Left hindlimb (tissue), 1 donor: ENCODE measurements at places on chromosomes 7 and 10.
A peak's percentile ranks its signal among the peaks of the same experiment; 100 is the strongest.

- no peak for DNase-seq
Observed at GRCh38 chr10:117246997-117247671, 6.2 kb downstream of the SLC18A2 start.

GRCh38 chr7:105791926-105792325 is 84.5 kb downstream of the ATXN7L1 start:
- no peak for DNase-seq

GRCh38 chr7:114789161-114789560 is 132.7 kb upstream of the MDFIC start:
- no peak for DNase-seq

- no peak for DNase-seq
Observed at GRCh38 chr7:113548137-113548536, 370.7 kb downstream of the PPP1R3A start.

- DNase-seq, result peak; percentile 36
Observed at GRCh38 chr7:67788669-67789068, 792.0 kb downstream of the TYW1 start.

DNA sequence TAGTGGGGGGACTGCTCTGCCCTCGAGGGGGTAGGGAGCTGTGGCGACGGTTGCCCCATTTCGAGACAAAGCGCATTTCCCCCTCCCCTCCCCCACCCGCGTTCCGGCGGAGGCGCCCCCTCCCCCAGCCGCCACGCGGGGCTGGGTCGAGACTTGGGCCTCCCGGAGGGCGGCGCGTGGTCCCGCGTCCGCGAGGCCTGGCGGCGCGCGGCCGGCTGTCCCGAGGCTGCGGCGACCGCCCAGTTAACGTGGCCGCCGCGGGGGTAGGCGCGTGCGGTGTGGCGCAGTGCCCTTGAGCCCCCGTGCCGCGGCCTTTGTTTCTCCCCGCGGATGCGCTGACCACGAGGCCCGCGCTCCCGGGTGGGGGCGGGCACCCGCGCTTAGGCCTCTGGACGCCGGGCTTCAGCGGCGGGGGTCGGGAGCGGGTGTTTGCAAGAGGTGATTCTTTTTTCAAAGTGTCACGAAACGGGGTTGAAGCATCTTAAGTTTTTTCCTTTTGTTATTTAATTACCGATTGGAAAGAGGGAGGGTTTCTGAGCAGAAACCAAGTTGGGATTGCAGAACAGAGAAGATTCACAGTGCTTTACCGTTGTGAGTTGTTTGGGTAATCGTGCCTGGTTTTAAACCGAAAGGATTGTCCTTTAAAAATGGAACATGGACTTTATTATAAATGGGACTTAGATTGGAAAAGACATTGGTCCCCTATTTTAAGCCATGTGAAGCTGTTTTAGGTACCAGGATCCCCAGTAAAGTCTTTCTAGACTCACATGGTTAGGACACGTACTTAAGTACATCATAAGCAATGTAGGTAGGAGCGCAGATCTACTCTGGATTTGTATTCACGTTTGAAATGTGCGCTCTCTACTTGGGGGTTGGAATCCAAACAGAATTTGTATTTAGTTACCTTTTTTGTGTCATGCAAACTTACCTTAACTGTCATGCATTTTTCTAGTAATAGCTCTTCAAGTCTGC is 760 bp downstream of the CBX3 start:
- no peak for DNase-seq

- DNase-seq, result no peak
Observed at GRCh38 chr10:74708246-74708645, 118.2 kb upstream of the KAT6B start.

DNA sequence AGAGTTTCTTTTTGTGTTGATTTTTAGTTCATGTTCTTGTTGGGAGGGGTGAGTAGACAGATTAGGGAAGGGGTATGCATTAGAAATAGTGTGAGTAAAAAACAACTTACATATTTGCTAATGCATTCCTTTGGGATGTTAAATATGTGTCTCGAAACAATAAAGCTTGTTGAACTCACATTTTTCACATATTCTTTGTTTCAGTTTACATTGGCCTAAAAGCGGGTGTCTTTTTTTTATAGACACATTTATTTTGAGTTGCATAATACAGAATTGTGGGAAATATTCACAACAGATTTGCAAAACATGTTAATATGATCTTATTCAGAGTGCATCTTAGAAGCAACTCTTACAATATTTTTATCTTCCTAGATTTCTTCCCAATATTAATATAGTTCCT is 337.5 kb upstream of the CNTNAP2 start:
- DNase-seq, result no peak

GRCh38 chr7:1078985-1079384 is 8.9 kb upstream of the GPER1 start:
- DNase-seq, result no peak

DNA sequence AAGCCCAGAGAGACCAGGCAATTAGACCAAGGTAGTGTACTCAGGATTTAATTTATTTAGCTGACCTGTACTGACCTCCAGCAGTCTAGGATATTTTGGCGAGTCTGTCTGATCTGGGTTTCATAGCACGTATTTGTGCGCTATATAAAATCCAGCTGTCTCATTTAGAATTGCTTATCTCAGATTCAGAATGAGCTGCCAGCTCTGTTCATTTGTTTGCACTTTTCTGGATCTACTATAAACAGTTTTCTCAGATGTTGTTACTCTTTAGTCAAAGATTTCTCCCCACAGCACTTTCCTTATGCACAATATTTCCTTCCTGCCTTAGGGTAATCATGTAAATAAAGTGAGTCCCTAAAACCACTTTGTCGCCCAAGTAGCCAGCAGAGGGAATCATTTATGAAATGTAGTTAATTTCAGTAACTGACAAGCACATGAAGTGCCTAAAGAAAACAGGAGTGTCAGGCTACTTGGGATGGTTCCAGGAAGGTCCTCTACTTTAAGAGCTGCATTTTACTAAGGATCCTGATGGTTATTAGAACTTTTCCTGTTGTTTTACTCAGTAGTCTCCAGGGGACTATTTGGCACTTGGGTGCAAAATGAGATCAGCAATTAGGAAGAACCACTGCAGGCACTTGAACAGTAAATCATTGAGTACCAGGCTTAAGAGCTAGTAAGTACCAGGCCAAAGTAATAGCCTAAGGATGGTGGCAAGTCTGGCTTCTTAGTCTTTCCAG is 226.4 kb downstream of the TWIST1 start:
- no peak for DNase-seq

- no peak for DNase-seq
Observed at GRCh38 chr7:24652251-24652939, 79.1 kb downstream of the PALS2 start.

- DNase-seq, result no peak
Observed at GRCh38 chr10:30189238-30189580, 129.8 kb upstream of the JCAD start.

DNA sequence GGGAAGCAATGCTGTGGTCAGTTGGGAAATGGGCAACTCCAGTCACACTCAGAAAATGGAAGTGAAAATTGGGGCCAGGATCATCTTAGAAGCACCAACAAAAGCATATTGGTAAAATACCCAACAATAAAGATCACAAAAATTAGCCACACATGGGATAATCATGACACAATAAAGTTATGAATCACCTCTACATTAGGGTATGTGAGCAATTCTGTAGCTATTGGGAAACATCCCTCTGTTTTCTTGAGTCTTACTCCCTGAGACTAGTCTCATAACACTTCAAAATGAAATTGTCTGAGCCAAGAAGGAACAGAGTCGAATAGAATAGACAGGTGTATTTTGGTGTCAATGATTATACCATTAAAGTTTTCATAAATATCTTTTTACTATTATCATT is 178.3 kb downstream of the DYNC1I1 start:
- DNase-seq, result no peak

DNA sequence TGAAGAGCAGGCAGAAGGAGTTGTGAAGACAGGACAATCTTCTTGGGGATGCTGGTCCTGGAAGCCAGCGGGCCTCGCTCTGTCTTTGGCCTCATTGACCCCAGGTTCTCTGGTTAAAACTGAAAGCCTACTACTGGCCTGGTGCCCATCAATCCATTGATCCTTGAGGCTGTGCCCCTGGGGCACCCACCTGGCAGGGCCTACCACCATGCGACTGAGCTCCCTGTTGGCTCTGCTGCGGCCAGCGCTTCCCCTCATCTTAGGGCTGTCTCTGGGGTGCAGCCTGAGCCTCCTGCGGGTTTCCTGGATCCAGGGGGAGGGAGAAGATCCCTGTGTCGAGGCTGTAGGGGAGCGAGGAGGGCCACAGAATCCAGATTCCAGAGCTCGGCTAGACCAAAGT is 1.5 kb downstream of the CHPF2 start:
- DNase-seq, result no peak

DNA sequence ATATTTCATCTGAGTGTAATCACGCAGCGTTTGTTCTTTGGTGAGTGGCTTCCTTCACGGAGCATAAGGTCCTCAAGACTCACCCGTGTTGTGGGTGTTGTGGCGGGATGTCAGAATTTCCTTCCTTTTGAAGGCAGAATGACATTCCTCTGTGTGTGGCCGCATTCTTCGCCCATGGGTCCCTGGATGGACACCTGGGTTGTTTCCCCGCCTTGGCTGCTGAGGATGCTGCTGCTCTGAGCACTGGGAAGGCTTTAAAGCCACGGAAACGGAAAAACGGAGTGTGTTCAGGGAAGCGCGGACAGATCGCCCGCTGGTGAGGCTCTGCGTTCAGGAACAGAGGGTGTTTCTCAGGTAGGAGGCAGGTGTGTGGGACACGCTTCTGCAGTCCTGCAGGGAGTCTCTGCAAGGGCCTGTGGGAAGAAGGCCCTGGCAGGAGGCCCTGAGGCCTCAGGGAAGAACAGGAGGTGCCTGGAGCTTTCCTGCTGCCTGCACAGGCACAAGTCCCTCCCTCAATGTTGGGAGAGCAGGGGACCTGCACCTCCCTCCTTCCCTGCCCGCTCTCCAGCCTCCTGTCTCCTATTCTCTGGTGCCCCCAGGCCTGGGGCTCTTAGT is 35.7 kb upstream of the SHH start:
- DNase-seq, result no peak

DNA sequence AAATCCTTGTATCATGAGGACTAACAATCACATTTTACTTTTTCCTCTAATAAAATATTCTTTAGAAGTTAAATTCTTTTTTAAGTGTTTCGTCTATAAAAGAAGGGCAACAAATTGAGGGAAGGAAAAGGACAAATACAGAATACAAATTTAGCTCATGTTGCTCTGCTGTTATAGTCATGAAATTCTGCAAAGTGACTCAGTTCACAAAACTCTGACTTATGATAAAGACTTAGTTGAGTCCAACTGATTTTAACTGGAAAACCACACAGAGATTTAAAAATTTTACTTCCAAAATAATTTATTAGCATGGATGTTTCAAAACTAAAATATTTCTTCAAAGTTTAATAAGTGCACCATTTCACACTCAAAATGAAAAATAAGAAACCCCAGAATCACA is 75.0 kb upstream of the GPR22 start:
- no peak for DNase-seq

DNA sequence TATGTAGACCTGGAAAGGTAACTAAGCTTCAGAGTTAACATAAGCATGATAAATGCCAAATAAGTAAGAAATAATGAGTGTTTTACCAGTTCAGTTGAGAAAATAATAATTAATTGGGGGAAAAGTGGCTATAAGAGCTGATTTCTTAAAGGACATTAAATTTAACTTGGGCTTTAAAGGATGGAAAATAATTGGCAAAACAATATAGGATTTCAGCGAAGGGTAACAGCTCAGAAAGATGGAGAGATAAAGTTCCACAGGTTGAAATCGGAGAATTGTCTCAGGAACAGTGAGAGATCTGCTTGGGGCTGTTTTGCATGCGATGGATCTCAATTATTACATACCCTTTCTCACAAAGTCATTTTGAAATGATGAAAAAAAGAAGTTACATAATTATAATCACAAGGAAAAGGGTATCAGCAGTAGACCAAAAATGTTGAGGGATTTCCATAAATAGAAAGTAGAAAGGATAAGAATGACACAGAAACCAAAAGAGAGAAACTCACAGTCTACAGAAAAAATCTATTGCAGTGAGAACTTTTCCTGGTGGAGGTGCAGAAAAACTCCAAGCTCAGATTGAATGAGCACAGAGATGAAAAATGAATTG is 40.1 kb upstream of the ITGB8 start:
- DNase-seq, result no peak

DNA sequence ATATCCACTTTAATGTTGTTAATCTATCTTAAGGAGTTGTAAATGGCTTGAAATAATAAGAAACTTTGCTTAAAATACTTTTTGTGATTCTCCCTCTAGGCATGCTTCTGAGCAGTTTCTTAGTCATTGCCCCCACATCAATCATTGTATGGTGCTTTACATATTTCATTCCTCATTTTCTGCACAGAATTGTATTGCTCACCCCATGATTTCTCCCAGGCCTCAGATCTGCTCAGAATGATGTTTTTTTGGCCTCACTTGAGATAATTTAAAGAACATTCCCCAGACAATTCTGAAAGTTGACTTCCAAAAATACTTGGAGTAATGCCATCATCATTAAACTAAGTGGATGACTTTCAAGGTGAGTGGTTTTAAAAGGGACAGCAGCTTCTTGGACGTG is 82.1 kb upstream of the PRPS1L1 start:
- no peak for DNase-seq

GRCh38 chr10:119602241-119603095 is 5.7 kb upstream of the TIAL1 start:
- DNase-seq, result no peak

- DNase-seq, result no peak
Observed at GRCh38 chr7:80273327-80273726, 138.7 kb downstream of the GNAI1 start.

DNA sequence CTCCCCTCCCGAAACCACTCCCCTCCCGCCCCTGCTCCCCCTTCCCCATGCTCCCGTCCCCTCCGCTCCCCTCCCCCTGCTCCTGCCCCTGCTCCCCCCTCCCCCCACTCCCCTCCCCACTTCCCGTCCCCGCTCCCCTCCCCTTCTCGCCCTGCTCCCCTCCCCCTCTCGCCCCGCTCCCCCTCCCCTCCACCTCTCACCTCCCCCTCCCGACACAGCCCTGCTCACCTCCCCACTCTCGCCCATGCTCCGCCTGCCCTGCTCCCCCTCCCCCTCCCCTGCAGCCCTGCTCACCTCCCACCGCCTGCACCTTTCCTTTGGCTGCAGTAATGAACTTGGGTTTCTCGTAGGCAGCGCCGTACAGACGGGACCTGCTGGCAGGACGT is 49.9 kb upstream of the NKX6-2 start:
- no peak for DNase-seq

- no peak for DNase-seq
Observed at GRCh38 chr7:78476851-78477405, 678.4 kb downstream of the PHTF2 start.

GRCh38 chr10:80769700-80770160 is 232.0 kb downstream of the SH2D4B start:
- no peak for DNase-seq
